ENCODE measurements at places on chromosomes 2 and 18. TPM values are rescaled to one million over a fixed set of nuclear protein-coding genes. Genes with fewer than 3 reads are reported as not detected.

Gene EPAS1
- total RNA-seq: 120 TPM

Gene KLHL30
- total RNA-seq: 0.37 TPM

Gene HOXD1
- total RNA-seq: not detected

Gene ZNF396
- total RNA-seq: 0.61 TPM

Gene CRYGC
- total RNA-seq: not detected

Gene MSTN
- total RNA-seq: not detected

All from A549 treated with ZK216348 at 1 μM for 4 hours (cell line).